Cerebellum (tissue), 4 donors: ENCODE measurements at places on chromosomes 7 and 10.

- DNase-seq, result no peak
Observed at GRCh38 chr7:130144312-130145171, 60.7 kb downstream of the TMEM209 start.

- no peak for DNase-seq
Observed at GRCh38 chr10:63106111-63106755, 26.9 kb upstream of the NRBF2 start.

DNA sequence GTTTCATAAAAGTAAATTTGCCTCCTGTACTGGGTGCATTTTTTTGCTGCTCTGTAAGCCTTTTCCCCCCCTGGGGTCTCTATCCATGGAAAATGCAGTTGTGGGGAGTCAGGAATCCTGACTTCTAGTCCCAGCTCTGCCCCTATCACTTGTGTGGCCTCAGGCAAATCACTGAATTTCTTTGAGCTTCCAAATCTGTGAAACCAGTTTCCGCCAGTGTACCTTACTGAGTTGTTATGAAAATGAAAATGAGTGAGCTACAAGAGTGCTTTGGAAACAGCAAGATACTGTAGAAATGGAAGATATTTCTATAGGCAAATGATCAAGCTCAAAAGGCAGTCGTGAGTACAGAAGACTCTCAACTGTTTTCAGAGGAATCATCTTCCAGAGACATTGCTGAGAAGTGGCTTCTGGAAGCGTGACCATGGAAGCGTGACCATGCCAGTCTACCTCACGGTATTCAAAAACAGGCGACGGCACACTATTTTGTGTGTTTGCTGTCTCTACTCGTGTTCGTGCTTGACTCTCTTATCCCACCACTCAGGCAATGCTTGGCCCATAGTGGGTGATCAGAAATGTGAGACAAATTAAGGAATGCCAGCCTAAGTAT, 107.4 kb downstream of the ATXN7L1 start:
- DNase-seq, result no peak

GRCh38 chr10:436013-436697, 253.3 kb downstream of the DIP2C start:
- no peak for DNase-seq

- DNase-seq, result no peak
Observed at GRCh38 chr7:84107259-84107658, 87.3 kb downstream of the SEMA3A start.

- DNase-seq, result no peak
Observed at GRCh38 chr10:86963341-86963919, 4.9 kb upstream of the ADIRF start.

DNA sequence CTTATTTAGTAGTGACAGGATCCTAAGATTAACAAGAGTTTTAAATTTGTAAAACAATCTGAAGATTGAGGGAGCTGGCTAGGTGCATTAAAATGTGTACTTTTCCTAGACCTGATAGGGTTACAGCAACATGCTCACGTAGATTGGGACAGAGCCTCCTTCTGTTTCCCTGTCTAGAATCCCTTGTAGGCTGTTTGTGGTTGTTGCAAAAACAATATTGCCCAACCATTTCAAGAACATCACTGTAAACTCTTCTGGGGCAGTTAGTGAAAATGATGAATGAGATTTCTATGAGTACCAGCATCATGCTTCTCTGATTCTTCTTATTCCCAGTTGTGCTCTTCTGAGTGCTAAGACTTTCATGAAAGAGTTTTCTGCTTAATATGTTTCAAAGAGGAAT, 14.7 kb upstream of the CPED1 start:
- DNase-seq, result no peak

DNA sequence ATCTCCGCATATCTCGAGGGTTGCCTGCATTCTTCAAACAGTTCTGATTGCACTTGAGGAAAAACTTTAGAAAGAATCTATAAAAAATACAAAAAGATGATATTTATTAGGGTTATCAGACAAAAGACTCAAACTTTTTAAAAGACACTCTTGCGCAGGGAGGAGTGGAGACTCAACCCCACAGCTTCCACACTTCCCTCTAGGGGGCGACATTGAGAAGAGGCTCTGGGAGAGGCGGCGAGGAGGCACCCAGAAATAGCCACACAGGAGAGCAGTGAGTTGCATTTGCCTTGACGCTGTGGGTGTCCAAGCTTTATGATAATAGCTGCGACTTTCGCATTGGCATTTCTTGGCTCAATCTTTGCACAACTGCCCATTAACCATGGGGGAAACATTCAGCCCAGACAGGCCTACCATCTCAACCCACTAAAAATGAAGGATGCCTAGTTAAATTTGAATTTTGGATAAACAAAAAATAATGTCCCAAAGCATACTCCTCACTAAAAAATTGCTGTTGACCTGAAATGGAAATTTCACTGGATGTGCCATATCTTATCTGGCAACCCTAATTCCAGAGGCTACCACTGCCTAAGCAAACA, 86.2 kb downstream of the EBF3 start:
- no peak for DNase-seq
